ENCODE measurements at places on chromosomes 1 and 21. TPM values are rescaled to one million over a fixed set of nuclear protein-coding genes. Genes with fewer than 3 reads are reported as not detected.

CYP4A11 gene
- total RNA-seq = not detected

FAM229A gene
- total RNA-seq = 1.1 TPM

CSMD2 gene
- total RNA-seq = 10.4 TPM

LAMB3 gene
- total RNA-seq = 6.8 TPM

LCE1E gene
- not detected for total RNA-seq

ERICH3 gene
- total RNA-seq = not detected

Data from GM23248 (cell line).